ENCODE measurements at places on chromosomes 6 and 20.

- DNase-seq, result no peak
Observed at GRCh38 chr6:145836170-145836569, 21.6 kb upstream of the FBXO30 start.

DNA sequence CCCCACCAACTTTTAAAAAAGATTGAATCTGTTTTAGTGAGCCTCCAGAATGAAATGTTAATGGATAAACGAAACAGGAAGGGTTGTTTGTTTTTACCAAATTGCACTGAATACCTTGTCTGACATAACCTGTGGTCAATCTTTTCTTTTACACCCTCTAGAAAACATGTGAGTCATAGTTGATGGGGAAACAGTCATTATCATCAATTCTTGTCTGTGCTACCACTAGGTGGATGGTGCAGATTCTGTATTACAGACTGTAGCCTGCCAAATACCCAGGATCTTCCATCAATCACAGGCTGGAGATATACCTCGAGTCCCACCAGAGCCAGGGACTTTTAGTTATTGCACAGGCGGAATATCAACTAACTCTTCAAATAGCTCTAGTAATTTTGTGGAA, 29.5 kb upstream of the PKIB start:
- DNase-seq, result no peak

DNA sequence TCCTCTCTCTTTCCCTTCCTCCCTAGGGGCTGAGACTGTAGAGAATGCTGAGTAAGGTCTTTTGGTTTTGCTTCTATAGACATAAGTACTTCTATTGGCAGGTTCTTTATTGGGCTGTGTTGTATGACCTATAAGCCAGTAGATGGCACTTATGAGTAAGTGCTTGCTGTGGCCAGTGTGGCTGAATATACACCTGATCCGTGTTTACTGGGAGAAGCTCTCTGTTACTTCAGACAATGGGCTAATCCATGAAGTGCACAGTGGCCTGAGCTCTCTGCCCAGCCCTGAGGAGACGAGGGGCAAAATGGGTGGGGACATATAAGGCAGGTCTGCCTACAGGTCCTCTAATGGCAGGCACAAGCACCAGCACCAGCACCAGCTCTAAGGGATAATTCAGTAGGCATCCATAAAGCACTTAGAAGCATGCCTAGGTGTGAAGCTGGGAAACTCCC, 610.3 kb downstream of the RNF144B start:
- DNase-seq, result no peak

DNA sequence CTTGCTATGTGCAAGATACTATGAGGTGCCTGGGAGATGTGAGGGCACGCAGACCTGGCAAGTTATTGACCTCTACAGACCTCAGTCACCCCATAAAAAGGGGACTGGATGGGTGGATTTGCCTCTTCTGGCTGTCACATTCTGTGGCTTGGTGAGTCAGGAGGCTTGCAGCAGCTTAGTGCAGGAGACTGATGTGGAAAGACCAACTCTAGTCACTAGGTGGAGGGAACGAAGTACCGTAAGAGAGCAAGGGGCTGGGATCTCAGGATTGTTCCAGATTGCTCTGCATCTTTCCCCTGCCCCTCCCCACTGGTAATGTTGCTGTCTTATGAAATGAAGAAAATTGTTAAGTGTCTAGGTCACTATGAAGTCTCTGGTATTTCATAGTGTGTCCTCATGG, 3.3 kb downstream of the MAPRE1 start:
- peak; percentile 14 for DNase-seq

DNA sequence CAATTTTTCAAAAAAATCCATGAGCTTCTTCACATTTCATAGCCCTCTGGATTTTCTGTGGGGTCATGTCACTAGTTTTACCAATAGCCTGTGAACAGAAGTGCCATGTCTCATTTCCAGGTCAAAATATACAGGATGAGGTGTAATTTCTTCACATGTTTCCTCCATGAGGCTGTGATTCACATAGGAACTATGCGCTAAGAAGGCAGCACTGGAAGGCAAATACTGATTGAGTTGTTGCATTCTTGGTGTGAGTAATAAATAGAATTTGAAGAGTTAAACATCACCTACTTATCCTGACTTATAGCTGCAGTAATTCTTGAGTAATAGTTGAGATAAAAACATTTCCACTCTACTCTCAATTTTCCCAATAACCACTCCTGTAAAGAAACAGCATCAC, 442.3 kb downstream of the HAO1 start:
- DNase-seq, result no peak
